Trophoblast cell (in vitro differentiated cells and primary cell): ENCODE measurements at places on chromosomes 2 and 18.

DNA sequence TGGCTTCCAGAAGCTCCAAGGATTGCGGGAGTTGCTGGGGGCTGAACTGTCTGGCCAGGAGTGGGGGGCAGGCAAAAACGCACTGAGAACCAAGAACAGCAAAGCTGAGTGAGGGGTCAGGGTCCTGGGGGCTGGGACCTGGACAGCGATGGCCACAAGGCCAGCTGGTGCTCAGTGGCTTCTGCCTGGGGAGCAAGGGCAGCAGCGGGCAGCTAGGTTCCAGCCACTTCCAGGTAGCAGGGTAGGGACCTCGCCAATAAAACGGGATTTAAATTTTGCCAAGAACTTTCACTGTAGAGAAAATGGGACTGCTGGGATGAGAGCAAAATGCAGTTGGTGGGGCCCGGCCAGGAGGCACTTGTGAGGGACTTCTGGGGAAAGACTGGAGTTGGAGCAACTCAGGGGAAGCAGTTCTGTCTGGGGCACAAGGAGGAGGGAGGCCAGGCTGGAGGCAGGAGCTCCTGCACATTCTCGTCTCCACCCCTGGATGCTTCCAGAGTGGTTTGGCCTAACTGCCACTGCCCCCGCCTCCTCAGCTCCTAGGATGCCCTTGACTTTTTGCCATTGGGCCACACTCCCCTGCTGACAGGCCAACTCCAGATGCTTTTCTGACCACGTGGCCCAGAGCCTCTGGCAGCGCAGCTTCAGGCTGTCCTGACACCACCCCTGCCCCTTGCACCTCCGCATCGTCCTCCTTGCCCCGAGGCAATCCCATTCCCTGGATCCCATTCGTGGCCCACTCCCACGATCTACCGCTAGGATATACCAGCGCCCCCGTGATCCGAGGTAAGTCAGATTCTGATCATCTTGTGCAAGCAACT is 5.5 kb upstream of the CCDC74A start:
- no peak for DNase-seq

GRCh38 chr18:59540346-59540745 is 156.9 kb downstream of the CCBE1 start:
- DNase-seq, result no peak

DNA sequence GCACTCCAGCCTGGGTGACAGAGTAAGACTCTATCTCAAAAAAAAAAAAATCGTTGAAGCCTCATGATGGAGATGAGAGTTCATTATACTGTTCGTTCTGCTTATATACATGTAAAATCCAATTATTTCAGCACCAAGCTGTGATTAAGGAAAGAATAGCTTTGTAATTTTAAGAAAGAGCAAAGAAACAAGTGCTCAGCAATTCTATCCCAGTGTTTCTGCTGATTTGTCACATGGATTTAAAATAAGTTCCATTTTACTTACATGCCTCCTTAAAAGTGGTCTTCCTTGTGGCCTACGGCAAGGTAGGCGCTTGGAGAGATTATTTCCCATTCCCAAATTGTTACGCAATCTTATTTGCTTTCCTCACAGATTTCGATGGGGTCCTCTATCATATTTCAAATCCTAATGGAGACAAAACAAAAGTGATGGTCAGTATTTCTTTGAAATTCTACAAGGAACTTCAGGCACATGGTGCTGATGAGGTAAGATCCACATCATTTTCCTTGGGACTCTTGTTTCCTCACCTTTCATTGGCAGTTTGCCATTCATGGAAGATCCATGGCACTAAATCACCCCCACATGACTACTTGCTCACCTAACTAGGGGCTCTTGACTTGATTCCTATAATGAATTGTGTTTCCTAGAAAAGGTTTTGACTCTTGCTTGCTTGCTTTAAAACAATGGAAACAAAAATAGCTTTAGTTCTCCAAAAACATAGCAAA is 11.5 kb downstream of the ARPC2 start:
- DNase-seq, result no peak

GRCh38 chr18:32355896-32356295 is 114.8 kb downstream of the GAREM1 start:
- DNase-seq, result no peak
